ENCODE measurements at places on chromosomes 12 and 14.

DNA sequence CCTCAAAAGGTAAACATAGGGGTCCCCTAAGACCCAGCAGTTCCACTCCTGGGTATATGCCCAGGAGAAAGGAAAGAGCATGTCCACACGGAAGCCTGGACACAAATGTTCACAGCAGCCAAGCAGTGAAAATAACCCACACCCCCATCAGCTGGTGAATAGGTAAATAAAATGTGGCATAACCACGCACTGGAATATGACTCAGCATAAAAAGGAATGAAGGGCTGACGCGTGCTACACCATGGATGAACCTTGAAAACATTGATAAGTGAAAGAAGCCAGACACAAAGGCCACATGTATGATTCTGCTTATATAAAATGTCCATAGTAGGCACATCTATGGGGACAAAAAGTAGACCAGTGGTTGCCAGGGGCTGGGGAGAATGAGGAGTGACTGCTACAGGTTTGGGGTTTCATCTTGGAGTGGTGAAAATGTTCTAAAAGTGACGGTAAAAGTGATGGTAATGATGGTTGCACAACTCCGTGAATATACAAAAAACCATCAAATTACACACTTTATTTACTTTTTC, 3.8 kb upstream of the SCARB1 start:
- DNase-seq, result no peak

DNA sequence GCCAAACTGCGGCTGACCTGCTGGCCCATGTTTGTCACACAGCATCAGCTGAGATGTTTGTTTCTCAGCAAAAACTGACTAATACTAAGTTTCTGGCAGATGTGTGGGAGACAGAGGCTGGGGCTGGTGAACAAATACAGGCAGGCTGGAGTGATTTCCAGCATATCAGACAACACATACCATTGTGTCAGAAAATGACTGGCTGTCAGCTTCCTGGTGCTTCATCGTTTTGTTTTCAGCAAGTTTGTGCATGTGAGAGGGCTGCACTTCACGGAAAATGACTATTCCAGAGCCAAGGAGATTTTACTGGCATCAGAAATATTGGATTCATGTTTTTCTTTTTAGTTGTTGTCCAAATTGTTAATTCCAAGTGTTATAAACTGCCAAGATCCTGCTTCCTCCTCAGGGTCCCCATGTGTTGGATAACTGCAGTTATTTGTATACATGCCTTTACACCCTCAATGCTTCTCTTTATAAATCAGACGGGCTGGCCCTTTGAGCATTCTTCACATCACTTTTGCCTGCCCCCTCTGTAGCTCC, 145.7 kb downstream of the GALC start:
- no peak for DNase-seq

- DNase-seq, result peak; percentile 80
Measured at GRCh38 chr12:53424626-53425514, 1.2 kb downstream of the AMHR2 start.

DNA sequence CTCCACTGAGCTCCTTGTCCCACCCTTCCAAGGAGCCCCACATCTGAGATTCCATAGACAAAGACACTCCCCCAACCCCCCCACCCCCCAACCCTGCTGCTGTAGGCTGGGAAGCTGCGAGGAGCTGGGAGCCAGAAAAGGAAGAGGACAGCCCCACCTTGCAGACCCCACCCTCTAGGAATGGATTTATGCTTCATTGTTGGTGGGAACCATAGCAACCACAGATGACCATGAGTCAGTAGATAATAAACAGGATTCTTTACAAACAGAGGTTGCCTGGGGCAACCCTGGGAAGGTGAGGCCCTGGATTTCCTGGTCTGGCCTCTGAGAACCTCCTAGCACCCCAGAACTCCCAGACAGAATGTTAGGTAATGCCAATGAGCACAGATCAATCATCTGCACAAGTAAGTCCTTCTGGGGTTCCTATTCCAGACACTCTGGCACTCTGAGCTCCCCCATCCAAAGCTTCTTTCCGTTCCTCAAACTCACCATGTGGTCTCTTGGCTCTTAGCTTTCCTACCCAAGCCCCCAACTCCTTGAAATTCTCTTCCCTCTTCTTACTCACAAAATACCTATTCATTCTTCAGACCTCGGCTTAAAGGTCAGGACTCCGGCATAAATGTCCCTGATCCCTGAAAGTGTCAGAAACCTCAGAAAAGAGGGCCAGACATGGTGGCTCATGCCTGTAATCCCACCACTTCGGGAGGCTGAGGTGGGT, 15.2 kb upstream of the PLEKHG6 start:
- DNase-seq, result peak; percentile 75

DNA sequence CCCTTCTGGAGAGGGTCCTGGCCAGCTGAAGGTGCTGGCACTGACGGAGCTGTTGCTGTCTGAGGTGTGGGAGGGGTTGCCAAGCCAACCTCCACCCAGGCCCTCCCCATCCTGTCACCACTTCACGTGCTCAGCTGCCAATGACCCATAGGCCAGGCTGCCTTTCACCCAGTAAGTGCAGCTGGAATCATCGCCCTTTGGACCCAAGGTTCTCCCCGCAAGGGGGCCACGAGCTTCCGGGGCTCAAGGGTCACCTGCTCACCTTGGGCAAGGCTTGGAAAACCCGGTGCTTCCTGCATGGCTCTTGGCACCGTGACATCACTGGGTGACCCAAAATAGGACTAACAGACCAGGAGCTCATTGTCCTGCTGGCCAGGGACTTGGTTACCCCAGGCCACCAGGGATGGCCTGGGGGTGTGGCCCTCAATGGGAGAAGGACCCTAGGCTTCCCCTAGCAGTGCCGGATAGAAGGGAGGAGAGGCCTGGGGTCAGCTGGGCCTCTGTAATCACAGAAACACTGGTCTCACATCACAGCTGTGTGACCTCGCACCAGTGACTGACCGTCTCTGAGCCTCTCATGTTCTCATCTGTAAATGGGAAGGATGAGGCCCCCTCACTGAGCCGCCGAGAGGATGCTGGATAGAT, 51.3 kb downstream of the CCDC85C start:
- no peak for DNase-seq

DNA sequence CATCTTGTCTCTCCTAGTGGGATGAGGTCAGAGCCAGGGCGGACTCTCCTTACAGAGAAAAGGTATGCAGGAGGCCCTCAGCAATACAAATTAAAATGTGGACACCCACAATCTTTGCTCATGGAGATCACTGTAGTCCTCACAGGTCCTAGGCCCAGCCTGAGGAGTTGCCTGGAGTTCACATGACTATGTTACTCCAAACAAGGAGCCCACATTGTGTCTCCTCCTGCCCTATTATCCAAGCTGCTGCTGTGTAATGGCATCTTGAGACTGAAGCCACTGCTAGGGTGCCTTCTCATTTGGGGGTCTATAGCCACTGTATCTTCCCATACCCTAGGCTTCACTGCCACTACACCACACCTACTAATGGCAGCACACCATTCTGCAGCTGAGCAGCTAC, 11.0 kb downstream of the OR4K1 start:
- no peak for DNase-seq

DNA sequence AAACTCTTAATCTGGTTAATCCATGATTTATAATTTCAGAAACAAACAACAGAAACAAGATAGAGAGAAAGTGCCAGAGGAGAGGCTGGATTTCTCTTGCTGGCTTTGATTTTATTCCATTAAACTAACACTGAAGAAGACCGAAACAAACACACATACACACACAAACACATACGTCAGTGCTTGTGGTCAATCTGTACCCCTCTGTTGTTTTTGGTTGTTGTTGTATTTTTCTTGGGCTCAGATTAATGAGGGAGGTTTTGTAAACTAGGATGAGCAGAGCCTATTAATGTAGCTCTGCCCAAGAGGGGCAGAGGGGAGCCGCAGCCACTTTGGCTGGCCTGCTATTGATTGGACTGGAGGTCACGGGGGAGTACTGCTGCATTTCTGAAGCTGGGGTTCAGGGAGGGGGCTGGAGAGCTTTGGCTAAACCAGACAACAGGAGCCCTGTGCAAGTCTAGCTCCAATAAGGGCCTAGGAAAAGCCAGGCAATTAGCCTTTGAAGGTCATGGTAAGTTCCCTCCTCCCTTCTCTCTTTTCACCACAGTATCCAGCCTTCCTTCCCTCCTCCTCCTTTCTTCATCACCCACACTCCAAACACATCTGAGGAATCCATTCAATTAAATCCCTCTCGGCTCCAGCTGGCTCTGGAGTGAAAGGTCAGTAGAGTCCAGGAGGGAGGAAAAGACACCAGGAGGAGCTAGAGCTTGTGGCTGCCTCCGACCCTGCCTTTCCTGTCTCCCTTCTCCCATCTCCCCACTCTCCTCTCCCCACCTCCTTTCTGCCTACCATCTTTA, 344.1 kb upstream of the LMO3 start:
- DNase-seq, result peak; percentile 71

DNA sequence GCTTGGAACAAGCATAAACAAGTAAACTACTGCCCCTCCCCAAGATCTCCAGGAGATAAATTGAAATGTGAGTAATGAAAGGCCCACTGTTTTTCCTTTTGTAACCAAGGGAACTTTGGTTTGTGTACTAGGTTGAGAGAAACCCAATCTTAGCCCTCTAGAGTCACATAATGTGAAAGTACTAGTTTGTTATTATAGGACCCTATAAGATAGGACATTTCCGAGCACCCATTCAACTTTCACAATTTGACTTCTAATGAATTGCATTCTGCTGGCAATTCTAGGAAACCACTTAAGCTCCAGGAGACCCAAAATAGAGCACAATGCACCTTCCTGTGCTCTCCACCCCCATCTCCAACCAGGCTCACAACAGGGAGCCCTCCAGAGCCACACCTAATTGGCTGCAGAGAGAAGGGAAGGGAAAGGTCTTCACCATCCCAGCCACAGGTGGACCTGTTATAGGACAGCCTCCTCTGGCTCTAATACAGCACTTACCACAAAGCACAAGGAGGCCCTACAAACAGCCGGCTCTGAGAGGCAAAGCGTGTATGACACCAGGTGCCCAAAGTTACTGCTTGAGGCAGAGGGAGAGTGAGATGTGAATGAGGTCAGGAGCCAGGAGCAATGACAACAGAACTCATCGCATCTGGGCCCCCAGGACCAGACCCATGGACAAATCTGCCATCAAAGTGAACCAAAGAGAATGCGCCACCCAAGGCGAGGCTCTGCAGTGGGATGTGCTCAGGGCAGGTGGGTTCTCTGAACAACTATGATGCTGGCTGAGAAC, 163.3 kb upstream of the NTF3 start:
- peak; percentile 75 for DNase-seq

GRCh38 chr12:51320311-51320694, 3.7 kb downstream of the BIN2 start:
- DNase-seq, result peak; percentile 75

DNA sequence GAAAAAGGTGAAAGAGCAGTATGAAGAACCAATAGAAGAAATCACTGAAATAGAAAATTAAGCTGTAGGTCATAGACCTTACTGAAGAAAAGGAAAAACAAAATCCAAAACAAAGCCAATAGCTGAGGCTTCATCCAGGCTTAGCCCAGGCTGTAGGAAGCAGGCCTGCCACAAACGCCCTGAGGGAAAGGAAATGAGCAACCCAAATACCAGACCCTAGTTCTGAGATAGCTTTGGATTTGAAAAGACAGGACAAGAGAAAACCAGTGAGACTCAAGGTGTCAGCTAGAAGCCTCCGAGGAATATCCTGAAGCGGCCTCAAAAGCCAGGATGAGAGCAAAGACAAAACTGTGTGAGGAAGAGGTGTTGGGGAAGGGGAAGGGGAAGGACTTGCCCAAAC, 79.2 kb downstream of the FERMT2 start:
- no peak for DNase-seq

GRCh38 chr14:92531106-92531873, 17.7 kb downstream of the RIN3 start:
- no peak for DNase-seq

DNA sequence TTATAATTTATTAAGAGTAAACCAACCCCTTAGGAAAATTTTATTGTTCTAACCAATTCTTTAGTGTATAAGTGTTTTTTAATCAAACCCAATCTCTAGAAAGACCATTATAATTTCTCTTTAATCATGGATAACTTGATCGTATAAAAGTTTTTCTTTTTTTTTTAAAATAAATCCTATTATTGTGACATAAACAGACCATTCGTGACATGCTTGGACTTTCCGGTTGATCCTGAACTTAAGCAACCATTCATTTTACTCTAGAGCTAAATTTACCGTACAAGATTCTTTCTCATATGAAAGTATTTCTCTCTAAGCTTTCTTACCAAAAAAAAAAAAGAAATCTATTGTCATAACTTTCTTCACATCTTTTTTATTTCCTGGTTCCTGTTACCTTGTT, 32.6 kb upstream of the SLC38A4 start:
- DNase-seq, result no peak

GRCh38 chr12:22598141-22598762, 26.7 kb upstream of the ETNK1 start:
- DNase-seq, result no peak

GRCh38 chr14:91385224-91385623, 32.4 kb downstream of the CCDC88C start:
- DNase-seq, result peak; percentile 44

DNA sequence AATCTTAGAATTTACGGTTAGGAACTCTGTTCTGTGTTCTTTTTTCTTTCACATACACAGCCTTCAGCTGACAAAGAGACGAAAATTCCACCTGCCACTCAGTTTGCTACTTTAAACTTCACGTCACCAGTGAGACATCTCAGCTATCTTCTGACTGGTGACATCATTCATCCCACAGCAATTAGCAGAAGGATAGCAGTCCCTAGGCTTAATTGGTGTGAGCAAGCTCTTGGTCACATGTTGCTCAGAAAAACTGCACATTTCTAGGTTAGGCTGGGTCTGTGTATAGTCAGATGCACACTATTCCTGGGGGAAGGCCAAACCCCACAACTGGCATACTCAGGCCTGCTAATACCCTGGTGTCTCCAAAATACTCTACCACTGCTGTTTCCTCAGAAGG, 23.9 kb downstream of the SLC7A7 start:
- no peak for DNase-seq

DNA sequence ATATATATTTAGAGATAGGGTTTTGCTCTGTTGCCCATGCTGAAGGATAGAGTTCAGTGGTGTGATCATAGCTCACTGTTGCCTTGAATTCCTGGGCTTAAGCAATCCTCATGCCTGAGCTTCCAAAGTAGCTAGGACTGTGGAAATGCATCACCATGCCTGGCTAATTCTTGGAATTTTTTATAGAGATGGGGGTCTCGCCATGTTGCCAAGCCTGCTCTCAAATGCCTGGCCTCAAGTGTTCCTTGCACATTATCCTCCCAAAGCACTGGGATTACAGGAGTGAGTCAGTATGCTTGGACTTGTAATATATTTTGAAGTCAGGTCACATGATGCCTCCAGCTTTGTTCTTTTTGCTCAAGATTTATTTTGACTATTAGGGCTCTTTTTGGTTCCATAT, 178.0 kb downstream of the RPAP3 start:
- no peak for DNase-seq

- no peak for DNase-seq
Measured at GRCh38 chr14:29352706-29353080, 575.0 kb downstream of the PRKD1 start.
